HepG2 (cell line): ENCODE measurements at places on chromosomes 1 and 21.
A peak's percentile ranks its signal among the peaks of the same experiment; 100 is the strongest.

- no peak for DNase-seq
Measured at GRCh38 chr1:87951852-87952251, 623.2 kb downstream of the LMO4 start.

- DNase-seq, result no peak
Measured at GRCh38 chr1:211752951-211753486, 77.5 kb downstream of the LPGAT1 start.

DNA sequence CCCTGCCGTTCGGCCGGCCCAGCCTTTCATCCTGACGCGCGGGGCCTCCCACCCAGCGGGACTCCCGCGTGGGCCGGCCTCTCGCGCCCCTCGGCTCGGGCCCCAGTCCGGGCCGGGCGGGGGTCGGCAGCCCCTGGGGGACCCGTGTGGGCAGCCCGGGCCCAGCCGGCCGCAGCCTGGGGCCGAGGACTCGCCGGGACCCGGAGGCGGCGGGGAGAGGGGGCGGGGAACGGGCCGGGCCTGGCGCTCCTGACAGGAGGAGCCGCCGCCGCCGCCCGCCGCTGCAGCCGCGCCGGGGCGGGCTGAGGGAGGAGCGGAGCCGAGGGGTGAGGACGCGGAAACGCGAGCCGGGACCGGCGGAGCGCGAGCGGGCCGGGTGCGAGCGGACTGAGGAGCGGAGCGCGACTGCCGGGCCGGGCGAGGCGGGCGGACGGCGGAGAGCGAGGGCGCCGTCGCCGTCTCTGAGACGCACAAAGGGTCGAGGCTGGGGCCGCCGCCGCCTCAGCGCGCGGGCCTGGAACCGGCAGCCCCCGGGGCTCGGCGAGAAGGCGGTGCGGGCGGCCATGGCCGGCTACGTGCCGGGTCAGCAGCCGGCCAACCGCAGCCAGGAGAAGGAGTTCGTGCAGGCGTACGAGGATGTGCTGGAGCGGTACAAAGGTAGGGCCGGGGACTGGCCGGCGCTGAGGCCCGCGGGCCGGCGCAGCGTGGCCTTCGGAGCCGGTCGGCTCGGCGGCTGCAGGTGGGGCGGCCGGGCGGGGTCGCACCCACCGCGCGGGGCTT, 79.1 kb downstream of the NDUFS5 start:
- DNase-seq, result no peak

DNA sequence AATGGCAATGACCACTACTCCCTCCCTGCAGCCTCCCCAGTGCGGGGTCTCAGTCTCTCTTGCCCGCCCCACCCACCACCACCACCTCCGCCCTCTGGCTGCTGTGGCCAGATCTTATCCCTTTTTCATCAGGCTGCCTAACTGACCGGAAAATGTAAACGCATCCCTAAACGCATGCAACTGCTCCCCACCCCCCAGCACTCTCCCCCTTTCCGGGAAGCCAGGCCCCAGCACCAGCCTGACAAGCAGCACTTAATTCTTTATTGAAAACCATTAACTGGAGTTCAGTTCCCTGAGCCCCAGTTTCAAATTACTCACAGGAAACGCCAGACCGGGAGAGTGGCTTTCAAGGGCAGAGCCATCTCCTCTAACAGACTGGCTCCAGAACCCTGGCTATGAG, 147.7 kb downstream of the DMRTA2 start:
- DNase-seq, result no peak

DNA sequence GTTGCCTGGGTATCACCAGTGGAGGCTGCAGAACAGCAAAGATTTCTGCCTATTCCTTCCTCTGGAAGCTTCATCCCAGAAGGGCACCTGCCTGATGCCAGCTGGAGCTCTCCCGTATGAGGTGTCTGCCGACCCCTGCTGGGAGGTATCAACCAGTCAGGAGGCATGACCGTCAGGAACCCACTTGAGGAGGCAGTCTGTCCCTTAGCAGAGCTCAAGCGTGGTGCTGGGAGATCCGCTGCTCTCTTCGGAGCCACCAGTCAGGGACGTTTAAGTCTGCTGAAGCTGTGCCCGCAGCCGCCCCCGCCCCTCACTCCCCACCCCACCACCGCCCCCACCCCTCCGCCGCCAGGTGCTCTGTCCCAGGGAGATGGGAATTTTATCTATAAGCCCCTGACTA, 23.1 kb upstream of the HFM1 start:
- DNase-seq, result no peak

- no peak for DNase-seq
Measured at GRCh38 chr21:19704832-19705231, 1293.4 kb upstream of the NCAM2 start.

DNA sequence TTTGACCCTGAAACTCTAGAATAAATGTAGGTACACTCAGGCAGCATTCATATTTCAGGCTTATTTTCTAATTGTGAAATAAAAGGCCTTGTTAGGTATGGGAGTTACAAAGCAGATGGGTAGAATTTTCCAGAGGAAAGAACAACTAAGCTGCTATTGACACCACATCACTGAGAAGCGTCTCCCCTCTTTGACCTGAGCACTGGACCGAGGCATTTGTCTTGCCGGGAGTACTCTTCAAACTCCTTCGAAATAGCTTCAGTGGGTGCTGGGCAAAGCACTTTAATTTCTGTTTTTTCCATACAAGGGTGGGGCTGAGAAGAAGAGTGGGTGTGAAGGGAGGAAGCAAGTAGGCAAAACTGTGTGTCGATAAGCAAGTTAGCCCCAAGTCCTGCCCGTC, 36.4 kb downstream of the ABCA4 start:
- no peak for DNase-seq

DNA sequence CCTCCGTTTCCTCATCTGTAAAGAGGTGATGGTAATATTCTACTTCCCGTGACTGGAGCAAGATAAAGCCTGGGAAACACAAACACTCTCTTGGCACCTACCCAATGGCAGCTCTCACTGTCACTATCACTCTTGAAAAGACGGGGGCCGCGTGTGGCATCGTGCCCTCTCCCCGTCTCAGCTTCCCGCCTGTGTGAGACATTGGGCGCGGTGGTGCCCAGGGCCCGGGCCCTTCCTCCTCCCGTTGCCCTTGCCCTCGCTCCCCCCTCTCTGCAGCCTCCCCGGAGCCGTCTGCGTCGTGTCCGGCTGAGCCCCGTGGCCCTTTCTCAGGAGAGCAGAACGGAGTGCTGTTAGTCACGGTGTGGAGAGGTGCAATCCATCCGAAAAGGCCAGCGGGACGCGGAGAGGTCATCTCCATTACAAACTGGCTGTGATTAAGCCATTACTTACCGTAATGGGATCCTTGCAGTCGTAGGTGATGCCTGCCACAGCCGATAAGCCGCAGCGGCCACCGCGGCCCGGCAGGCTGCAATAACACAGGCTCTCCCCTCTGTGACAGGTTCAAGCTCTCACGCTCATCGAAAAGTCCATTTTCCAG, 156.4 kb upstream of the ZC3H12A start:
- DNase-seq, result no peak

- DNase-seq, result no peak
Measured at GRCh38 chr21:43351501-43352153, 75.3 kb downstream of the SIK1 start.

DNA sequence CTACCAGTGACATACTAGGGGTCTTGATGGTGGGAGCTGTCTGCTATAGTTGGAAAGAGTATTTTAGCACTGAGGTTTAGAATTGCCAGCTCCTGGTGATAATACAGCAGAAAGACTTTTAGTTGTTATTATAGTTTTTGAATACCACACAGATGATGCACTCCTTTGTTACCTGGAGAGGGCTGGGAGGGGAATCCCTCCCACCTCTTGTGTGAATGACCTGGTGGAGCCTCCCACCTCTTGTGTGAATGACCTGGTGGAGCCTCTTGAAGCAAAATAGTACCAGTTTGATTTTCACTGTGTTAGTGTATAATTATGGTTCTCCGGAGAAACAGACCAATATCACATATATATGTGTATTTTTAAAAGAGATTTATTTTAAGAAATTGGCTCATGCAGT, 3.3 kb downstream of the DISP1 start:
- DNase-seq, result no peak

- DNase-seq, result no peak
Measured at GRCh38 chr1:64711266-64711665, 33.6 kb upstream of the RAVER2 start.

DNA sequence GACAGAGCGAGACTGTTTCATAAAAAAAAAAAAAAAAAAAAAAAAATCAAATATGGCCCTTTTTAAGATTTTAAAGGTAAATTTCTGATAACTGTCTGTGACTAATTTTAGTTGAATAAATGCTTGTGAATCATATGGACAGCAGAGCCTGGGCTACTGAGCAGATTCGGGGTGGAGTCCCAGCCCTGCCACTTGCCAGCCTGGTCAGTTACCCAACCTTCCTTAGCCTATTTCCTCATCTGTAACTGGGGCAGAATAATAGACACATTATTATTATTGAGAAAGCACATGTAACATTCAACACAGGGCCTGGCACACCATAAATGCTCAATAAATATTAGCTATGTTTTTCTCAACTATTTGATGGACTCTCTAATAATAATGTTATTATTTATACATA, 11.2 kb upstream of the H3-3A start:
- DNase-seq, result no peak

DNA sequence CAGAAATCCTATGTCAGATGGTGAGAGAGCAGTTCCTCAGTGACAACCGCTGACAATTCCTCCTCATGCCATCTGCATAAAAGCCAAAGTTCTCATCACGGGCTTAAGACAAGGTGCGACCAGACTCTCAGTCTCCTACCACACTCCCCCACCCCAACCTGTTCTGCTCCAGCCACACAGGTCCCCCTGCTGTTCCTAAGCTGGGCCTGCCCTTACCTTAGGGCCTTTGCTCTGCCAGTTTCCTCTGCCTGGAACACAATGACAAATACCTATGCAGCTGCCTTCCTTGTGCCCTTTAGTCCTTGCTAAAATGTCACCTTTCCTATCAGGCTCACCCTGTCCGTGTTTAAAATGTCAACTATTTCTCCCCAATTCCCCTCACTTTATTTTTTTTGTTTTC, 382.2 kb downstream of the NTNG1 start:
- DNase-seq, result no peak

GRCh38 chr1:229129301-229130027, 141.4 kb upstream of the RAB4A start:
- DNase-seq, result no peak

DNA sequence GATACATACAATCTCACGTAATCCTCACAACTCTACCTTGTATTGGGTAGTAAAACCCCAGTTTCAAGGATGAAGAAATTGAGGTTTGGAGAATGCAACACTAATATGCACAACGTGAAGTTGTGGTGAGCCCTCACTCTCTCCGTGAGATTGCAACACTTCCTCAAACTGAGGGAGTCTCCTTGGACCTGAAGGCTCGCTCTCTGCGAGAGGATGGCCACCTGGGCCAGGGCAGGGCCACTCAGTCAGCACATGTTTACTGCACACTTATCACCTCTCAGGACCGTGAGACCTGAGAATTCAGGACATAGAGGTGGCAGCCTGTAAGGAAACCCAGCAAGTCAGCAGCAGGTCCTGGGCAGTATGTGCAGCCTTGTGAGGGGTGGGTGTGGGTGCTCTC, 8.7 kb downstream of the SH3BP5L start:
- DNase-seq, result no peak

- no peak for DNase-seq
Measured at GRCh38 chr21:42373196-42373907, 7.0 kb upstream of the TFF1 start.

DNA sequence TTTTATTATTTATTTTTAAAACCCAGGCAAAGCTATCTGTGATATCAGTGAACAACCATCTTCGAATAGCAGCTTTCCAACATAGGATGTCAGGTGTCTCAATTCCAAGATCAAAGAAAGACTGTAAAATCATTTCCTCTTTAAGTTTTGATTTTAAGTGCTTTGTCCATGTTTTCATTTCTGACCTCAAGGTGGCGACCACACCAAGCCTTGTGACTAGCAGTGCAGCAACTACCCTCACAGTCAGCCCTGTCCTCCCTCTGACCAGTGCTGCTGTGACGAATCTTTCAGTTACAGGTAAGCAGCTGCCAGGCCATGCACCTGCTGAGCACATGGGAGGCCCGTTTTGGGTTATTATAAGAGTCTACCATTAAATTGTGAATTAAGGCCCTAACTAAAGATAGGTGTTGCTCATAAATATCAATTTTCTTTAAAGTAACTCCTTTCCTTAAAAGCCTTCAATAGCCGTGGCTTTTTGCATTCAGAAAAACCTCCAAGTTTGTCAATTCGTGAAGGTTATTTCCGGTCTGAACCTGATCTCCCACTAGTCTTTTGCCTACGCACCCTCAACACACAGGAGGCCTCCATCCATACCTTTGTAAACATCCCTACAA, 117.0 kb downstream of the CD247 start:
- peak; percentile 39 for DNase-seq

GRCh38 chr1:66374561-66375111, 159.3 kb upstream of the SGIP1 start:
- DNase-seq, result no peak

- no peak for DNase-seq
Measured at GRCh38 chr1:13700521-13701270, 708 bp downstream of the PRDM2 start.

DNA sequence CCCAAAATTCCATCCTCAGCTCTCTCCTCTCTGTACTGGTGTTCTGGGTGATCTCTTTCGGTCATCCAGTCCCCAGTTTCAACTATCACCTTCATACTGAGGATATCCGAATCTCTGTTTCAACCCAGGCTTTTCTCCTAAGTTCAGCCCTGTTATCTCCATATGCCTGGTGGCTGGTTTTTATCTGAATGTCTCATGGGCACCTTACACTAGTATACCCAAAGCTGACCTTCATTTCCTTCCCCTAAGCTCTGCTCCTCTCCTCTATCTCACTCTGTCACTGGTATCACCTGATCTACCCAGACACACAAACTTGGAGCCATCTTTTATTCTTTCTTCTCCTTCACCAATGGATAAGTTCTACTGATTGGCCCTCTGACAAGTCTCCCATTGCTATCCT, 53.0 kb downstream of the LRRC71 start:
- no peak for DNase-seq

DNA sequence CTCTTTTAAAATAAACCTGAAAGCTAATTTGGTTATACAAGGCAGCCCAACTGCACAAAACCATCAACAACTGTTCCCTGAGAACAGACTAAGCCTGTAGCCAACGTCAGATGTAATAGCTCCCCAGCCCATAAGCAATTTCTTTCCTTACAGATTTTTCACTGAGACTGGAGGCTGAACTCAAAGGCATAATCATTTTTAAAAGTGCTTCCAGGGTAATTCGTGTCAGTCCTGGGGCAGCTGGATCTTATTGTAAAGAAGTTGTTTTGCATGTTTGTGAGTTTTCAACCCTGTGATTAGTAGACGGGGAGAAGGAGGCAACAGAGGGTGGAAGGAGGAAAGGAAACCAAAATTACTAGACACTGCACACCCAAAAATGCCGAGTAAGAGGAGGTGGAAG, 3.2 kb downstream of the DPT start:
- DNase-seq, result no peak

DNA sequence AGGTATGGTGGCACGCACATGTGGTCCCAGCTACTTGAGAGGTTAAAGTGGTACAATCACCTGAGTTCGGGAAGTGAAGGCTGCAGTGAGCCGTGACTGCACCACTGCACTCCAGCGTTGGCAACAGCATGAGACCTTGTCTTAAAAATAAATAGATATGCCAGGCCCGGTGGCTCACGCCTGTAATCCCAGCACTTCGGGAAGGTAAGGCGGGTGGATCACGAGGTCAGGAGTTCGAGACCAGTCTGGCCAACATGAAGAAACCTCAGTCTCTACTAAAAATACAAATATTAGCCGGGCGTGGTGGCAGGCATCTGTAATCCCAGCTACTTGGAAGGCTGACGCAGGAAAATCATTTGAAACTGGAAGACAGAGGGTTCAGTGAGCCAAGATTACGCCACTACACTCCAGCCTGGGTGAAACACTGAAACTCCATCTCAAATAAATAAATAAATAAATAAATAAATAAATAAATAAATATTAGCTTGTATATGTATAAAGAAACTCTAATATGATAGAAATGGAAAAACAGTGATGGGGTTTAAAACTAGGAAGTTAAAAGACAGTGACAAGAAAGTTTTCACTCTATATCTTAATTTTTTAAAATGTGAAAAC, 18.8 kb downstream of the GATAD2B start:
- DNase-seq, result no peak
